GM12891 (cell line): ENCODE measurements at places on chromosomes 11 and 22.

DNA sequence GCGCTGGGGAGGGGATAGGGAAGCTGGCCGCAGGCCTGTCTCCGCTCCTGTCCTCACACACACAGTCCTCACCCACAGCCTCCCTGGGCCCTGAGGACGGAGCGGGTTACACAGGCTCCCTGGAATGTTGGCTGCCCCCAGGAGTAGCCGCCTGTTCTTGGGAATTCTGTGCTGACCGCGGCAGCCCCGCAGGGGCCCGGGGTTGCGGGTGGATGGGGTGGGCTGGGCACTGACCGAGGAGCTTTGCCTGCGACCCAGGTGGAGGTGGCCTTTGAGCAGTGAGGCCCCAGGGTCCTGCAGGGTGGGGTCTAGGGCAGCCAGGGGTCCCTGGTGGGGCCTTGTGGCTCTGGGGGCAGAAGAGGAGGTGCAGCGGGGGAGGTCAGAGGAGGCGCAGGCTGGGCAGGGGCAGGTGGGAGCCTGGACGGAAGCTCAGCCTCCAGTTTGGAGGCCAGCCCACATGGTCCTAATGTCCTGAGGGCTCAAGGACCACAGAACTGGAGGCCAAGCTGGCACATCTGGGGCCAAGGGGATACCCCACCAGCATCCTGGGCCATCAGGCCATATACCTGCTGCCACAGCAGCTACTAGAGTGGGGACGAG lies 6.6 kb upstream of the MRGPRG start:
- no peak for DNase-seq

DNA sequence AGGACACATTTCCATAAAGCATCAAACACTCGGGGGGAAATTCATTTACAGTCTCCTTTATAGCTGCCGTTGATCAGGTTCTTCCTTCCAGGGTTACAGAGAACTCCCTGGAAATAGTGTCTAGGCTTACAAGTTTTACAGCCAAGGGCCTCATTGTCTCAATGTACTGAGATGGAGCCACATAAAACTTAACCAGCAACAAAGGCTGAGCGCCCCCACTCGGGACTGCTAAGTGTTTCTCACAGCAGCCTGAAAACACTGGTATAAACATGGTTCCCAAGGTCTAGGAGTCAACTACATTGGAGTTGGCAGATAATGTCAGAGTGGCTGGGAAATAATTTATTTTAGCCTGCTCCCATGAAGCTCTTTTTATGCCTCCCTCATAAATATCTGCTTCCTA lies 686.2 kb downstream of the OPCML start:
- no peak for DNase-seq

DNA sequence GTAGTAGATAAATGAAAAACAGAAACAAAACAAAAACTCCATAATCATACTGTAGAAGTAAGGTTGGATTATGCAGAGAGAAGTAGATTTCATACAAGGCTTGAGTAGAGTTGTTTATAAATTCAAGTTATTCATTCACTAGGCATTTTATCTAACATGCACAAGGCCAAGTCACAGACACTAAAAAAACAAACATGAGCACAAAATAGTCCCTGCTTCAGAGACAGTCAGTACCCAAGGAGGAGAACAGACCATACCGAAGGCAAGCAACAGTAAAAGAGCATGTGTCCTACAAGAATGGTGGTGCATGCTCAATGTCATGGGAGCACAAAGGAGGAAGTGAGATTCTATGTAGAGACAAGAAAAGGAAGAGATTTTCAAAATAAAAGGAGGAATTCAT lies 796.5 kb upstream of the LRRC4C start:
- DNase-seq = no peak

DNA sequence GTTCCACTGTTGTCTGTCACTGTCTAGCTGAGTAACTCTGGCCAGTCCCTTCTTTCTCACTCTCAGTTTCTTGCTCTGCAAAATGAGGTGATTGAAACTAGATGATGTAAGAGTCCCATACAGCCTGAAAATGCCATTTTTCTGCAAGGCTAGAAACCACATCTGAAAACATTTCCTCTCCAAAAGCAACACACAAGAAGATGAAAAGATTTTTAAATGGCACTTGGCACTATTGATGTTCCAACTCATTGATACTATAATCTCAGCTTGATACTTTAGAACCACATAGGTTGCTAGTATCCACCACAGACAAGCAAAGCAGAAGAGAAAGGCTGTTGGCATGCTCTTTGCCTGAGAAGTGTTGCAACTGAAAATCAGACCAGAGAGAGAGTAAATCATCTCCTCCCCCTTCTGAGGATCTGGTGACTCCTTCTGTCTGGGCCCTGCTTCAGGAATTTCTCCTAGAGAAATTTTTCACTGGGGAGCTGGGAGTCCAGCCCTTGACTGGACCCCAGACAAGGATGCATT lies 1217.9 kb downstream of the LRRC4C start:
- peak; percentile 1 for DNase-seq

DNA sequence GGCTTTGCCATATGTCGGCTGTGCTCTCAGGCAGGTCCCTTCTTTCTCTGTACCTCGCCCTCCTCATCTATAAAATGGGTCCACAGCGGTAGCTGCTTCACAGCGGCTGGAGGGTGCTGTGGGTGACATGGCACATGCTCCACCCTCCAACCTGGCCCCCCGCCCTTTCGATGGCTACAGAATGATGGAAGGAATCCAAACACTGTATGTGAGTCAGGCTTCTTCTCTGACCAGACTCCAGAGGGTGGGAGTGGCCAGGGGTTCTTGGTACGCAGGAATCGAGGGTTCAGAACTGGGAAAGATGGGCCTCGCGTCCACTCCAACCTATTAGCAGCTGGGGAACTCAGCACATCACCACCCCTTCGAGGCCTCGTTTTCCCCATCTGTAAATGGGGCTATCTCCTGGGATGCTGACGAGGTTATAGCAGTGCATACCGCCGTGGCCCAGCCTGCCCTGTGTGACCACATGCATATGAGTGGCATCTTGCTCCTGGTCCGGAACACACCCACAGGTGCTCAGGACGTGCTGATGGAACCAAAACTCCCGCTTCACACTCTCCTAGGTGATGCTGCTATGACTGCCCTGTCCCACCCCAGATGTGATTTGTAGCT lies 26.4 kb downstream of the MN1 start:
- DNase-seq = no peak

DNA sequence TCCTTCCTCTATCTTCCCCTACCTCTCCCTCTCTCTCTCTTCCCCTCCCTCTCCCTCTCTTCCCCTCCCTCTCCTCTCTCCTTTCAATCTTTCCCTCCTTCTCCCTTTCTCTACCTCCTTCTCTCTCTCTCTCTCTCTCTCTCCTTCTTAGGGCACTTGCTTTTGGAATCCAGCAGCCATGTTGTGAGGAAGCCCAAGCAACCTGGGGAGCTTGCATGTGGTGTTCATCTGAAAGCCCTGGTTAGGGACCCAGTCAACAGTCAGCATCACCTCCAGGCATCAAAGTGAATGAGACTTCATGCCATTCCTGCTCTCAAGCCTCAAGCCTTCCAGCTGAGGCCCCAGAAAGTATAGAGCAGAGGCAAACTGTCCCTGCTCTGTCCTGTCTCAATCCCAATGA lies 65.6 kb upstream of the SHISAL1 start:
- no peak for DNase-seq

DNA sequence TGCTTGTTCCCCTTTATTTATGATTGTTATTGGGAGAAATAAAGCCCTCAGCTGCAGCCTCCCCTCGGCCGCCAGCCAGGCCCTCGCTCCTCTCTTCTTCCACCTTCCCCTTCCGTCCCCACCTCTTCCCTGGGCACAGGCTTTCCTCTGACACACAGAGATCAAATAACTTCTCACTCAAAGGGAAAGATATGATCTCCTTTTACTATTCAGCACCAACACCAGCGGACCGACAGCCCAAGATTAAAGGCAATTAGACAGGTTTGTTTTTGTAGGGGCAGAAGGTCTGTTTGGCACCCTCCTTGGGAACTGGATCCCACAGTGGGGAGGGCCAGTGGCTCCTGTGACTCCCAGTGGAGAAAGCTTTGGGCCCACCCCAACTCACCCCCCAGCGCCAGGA lies 23.0 kb downstream of the NECTIN1 start:
- no peak for DNase-seq

GRCh38 chr11:6991227-6991626 lies 28.9 kb downstream of the ZNF214 start:
- no peak for DNase-seq

GRCh38 chr22:20566420-20567260 lies 59.2 kb downstream of the MED15 start:
- no peak for DNase-seq

DNA sequence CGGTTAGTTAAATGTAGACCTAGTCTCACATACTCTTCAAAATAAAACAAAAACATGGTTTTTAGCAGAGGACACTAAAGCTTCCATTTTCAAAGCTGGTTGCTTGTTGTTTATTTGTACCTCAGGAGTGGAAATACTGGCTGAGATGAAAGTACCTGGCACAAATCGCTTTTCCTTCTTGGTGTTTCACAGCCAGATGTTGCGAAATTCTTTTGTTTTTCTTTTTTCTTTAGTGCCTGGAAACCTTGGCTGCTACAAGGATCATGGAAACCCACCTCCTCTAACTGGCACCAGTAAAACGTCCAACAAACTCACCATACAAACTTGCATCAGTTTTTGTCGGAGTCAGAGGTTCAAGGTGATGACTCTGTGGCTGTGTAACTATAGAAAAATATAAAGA lies 48.3 kb downstream of the KREMEN1 start:
- no peak for DNase-seq

- DNase-seq = no peak
These were observed 12.3 kb downstream of the BLID start for GRCh38 chr11:122103726-122104125.

- DNase-seq = no peak
These were observed 626.1 kb upstream of the ARHGAP42 start for GRCh38 chr11:100061006-100061405.

DNA sequence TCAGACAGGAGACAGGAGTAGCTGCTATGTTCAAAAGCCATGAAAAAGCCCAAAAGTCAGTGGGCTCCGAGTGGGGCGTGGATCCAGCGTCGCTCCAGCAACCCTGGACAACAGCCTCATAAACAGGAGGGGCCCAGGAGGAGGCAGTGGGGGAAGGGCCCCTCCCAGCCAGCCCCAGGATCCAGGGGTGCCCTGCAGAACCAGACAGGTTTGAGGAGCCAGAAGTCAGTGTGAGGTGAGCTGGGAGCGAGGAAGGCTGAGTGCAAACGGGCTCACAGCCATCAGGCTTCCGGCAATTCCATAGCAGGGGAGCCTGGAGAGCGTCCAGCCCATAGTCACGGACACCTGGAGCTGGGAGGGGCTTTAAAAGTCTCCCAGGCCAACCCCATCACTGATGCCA lies 217.7 kb downstream of the MN1 start:
- no peak for DNase-seq

GRCh38 chr22:28237112-28237511 lies 318.1 kb upstream of the PITPNB start:
- no peak for DNase-seq

- DNase-seq = no peak
These were observed 2.1 kb downstream of the SYT9 start for GRCh38 chr11:7253800-7254199.

DNA sequence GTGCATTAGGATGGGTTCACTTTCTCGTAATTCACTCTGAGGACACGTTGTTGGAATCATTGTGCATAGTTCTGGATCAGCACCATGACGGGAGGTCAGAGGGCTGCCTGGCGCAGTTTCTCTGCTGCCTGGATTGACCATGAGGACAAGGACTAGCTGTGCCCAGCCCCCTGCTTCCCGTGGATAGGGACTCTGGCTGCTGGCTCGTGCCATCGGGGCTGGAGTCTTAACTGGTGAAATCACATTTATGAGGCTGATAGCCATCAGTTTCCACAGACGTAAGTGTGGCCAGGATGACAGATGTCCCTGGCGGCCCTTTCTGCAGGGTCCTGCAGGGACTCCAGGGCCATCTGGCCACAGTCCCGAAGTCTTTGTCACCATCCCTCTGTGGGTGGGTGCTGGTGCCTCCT lies 24.1 kb upstream of the GRAMD4 start:
- DNase-seq = no peak

GRCh38 chr11:14320020-14320419 lies 39.0 kb downstream of the RRAS2 start:
- DNase-seq = no peak

DNA sequence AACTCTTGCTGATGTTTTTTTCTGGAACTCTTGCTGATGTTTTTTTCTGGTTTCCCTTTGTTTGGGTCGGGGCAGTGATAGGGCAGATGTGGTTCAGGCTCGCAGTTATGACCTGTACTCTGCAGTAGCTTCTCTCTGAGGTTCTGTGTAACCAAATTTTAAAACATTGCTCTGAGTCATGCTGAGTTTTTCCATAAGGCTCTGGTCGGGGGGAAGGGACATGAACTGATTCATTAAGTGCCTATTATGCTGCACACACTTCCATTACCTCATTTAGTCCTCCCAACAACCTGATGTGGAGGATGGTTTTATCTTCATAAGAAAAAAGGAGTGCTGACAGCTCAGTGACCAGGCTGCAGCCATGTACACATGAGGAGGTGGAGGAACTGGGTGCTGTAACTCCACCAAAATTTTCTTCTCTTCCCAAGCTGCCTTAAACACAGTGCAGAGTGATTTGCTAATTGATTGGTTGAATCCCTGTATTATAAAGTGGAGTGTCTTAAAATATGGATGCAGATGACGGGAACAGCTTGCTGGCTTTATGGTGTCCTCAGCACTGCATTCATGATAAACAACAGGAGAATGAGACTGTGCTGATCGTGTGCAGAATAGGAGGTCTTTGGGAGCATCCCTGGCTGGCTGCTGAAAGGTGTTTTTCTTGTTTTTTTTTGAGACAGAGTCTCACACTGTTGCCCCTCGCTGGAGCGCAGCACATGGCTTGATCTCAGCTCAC lies 19.1 kb downstream of the TNRC6B start:
- no peak for DNase-seq

DNA sequence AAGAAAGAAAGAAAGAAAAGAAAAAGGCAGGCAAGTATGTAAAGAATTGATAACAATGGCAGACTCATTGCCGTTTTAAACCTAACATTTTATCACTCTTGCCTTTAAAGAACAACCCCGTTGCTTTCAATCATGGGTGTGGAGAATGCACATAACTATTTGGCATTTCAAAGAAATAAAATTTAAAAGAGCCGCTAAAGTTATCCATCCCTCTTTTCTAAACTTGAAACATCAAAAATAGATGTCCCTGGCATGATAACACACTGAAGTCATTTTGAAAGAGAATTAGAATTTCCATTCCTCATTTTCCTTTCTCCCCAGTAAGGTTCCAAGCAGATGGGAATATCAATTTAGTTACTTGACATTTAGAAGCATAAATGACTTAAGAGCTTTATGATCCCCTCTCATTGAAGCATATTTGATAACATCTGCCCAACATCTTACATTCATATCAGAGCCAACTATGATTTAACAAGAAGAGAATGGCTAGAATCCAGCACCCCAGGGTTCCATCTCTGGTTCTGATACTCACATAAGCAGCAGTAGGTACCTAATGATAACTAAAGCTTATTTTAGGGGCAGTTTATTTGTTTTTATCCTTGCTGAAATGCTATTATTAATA lies 529.6 kb upstream of the LRRC4C start:
- DNase-seq = no peak

- no peak for DNase-seq
These were observed 36.5 kb upstream of the ARFGAP3 start for GRCh38 chr22:42893371-42894150.

DNA sequence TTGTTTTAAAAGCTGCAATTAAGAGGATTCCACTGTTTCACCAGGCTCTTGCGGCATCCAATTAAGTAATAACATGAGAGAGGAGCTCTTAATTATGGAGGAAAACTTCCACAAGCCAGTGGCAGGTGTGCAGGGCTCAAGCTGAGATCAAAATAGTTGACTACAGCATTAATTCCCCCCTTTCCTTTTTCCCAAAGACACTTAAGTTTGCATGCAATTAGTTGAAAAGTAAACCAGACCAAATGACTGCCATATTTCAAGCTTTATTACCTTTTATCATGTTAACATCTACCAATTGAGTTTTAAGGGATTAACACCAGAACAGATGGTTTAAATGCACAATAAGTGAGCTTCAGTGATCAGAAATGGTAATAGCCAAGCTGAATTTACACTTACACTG lies 32.1 kb downstream of the FAM168A start:
- no peak for DNase-seq
